ENCODE measurements at places on chromosomes 2 and 18.

DNA sequence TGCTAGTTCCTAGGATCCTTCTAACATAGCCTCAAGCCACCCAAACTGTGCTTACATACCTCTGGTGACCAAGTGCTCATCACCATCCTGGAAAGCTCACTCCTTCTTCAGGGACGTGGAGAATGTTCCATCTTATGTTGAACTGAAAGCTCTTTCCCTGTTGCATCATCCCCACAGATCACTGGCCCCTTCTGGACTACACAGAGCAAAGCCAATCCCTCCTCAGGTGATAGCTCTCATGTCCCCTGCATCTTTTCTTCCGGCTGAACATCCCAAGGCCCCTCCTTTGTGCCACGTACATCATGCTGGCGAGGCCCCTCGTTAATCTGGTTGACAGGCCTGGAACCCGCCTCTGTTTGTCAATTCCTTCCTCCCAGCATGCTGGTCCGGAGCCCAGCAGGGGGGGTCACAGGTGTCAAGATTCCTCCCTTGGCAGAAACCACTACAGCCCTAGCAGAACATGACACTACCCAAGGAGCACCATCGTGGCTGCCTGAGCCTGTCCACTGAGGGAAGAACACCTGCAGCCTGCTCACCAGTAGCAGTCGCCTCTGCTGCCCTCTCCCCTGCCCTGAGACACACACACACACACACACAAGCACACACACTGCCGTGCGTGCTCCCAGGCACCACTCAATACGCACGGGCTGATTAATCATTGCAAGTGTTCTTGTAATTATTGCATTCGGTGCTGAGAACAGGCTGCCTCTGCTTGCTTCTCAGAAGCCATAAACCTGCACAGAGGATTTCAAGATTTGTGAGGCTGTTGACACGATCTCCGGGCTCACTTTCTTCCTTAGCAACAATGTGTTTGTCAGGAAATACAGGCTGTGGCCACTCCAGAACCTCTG lies 6.3 kb upstream of the KCNK3 start:
- no peak for DNase-seq

GRCh38 chr2:220144411-220144810 lies 517.0 kb downstream of the SLC4A3 start:
- no peak for DNase-seq

DNA sequence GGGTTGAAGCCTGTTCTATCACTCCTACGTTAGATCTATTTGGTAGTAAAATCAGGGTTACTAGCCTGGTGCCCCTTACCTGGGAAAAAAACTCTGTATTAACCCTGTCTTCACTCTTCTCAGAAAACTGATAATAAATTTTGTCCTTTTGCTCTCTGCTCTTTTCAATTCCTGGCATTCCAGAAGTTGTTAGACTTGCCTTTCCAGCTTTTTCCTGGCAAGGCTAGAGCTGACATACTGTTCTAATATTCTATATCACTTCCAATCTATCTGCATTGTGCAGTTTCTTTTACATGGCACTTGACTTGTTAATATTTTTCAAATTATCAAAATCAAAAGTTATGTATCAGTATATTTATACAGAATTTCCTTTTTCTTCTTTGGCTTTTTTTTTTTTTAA lies 162.2 kb downstream of the FIGN start:
- no peak for DNase-seq

GRCh38 chr2:48991415-48992131 lies 162.7 kb downstream of the FSHR start:
- no peak for DNase-seq

- DNase-seq = no peak
Observed at GRCh38 chr2:181174611-181175580, 194.5 kb downstream of the UBE2E3 start.

DNA sequence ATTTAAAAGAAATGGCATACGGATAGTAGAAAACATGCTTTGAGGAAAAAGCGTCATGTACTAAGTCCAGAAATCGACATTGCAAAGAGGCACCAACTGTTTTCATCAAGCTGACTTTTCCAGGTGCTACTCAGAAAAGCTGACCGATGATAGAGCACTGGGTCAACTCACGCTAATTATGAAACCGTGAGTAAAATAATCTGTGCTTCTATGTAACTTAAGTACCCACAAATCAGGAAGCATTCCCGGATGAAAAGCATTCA lies 353 bp upstream of the NUP35 start:
- DNase-seq = no peak

GRCh38 chr18:75783566-75784281 lies 356.2 kb upstream of the SMIM21 start:
- DNase-seq = no peak

DNA sequence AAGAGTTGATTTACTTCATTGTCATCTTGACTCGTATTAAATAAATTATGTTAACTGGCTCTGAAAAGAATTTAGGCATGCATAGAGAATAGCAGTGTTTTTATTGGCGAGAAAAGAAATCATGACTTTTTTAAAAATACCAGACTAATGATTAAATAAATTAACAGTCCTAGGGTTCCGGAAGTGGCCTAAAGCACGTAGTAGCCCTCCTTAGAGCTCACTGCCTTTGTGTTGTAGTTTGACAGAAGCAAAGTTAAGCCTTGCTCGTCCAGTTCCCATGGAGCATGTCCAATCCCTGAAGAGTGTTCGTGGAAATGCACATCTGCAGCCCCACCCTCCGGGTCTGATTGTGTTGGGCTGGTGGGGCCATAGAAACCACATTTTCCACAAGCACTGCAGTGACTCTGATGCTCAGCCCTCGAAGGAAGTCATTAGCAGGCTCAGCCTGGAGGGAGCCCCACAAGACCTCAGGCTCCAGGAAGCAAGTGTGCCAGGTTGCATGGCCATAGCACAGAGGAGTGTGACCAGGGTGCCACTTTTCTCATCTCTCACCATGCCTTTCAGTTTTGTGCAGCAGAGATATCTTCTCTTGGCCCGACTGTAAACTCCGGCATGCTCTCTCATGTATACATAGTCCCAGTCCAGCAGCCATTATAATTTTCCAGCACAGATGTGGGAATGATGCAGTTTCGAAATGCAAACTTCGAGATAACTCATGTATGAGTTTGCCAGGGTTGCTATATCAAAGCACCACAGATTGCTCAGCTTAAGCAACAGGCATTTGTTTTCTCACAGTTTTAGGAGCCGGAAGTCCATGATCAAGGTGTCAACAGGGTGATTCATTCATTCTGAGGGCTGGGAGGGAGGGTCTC lies 188.6 kb upstream of the SH3BP4 start:
- no peak for DNase-seq

DNA sequence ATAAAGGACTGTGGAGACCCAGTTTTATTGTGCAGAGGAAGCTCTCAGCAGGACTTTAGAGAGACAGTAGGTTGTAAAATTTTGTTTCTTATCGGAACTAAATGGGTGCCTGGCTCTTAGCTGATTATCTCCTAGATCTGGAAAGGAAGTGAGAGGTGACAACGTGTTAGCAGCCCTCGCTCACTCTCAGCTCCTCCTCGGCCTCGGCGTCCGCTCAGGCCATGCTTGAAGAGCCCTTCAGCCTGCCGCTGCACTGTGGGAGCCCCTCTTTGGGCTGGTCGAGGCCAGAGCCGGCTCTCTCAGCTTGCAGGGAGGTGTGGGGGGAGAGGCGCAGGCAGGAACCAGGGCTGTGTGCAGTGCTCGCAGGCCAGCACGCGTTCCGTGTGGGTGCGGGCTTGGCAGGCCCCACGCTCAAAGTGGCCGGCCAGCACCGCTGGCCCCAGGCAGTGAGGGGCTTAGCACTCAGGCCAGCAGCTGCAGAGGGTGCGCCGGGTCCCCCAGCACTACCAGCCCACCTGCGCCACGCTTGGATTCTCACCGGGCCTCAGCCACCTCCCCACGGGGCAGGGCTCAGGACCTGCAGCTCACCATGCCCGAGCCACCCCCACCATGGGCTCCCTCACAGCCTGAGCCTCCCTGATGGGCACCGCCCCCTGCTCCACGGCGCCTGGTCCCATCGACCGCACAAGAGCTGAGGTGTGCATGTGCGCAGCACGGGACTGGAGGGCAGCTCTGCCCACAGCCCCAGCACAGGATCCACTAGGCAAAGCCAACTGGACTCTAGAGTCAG lies 4.6 kb upstream of the MFF start:
- DNase-seq = no peak

GRCh38 chr2:105771836-105772235 lies 27.1 kb downstream of the NCK2 start:
- no peak for DNase-seq

DNA sequence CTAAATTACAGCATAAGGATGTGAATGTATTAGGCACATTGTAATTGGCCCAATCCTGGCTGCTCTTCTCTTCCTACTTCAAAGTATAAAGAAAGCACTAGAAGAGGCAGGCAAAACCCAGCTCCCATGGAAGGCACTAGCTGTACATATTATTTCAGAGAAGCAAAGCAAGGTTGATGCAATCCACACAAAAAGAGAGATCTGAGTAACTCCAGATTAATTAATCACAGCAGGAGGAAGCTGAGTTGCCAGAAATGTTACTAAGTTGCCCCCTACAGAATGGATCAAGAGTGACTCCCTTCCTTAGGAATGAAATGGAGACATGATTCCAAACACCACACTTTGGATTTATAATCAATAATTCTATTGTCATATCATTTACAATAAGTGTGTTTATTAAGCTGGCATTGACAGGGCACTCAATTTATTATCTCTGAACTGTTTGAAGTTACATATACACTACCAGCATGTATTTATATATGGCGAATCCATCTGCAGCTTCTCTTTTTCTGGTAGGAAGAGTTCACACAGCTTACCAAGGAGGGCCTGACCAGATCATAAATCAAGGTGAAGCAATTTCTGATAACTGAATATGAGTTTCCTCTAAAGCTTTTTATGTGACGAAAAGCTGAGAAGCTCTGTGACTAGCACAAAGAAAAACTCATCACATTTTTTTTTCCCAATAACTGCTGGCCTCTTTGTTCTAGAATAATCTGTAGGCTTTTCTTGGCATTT lies 393.1 kb upstream of the LYPD1 start:
- no peak for DNase-seq

- no peak for DNase-seq
Observed at GRCh38 chr18:34734056-34734455, 24.0 kb downstream of the DTNA start.

GRCh38 chr2:195181059-195181705 lies 475.8 kb upstream of the SLC39A10 start:
- DNase-seq = no peak

DNA sequence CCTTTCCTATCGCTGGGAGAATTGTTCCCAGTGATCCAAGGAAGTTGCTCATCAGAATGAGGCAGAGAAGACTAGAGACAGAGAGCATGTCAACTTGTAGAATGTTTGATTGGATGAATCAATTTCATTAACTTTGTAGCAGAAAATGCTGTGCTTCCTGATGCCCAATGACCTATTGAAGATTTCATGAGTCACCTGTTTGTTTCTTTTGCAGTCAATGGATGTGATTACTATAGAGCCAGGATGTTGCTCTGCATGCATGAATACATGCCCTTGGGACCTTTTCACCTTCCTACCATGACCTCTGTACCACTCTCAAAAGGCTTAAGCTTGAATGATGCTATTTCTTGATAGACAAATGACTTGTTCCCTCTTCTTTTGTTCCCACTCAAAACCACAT lies 23.3 kb downstream of the SCG2 start:
- DNase-seq = no peak

- DNase-seq = no peak
Observed at GRCh38 chr18:41783065-41783818, 171.8 kb upstream of the PIK3C3 start.

- DNase-seq = no peak
Observed at GRCh38 chr2:205405752-205406151, 276.5 kb upstream of the NRP2 start.

- DNase-seq = no peak
Observed at GRCh38 chr2:238155761-238156694, 2.7 kb upstream of the ERFE start.

- DNase-seq = no peak
Observed at GRCh38 chr2:182921234-182921633, 54.8 kb upstream of the FRZB start.

- no peak for DNase-seq
Observed at GRCh38 chr2:8806885-8807704, 30.3 kb downstream of the KIDINS220 start.

GRCh38 chr2:43074592-43075053 lies 151.8 kb downstream of the ZFP36L2 start:
- DNase-seq = no peak

DNA sequence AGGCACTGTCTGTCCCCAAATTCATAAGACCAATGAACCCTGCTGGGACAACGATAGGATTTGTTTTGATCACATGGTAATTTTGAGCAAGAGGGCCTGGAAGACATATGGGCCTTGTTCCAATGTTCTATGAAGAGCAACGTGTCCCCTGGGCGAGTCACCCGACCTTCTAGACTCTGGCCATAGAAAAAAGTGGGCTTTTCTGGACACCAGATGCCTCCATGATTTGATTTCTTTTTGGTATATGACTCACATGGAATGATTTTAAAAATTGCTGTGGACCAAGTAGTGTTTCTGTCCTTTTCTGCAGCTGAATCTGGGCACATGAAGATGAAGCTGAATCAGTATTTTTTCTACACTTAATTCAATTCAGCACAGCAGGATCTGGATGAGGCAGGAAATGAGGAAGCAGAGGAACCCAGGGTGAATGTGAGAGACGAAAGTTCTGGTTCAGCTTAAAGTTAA lies 104.9 kb downstream of the CDC42EP3 start:
- no peak for DNase-seq

- no peak for DNase-seq
Observed at GRCh38 chr2:198322275-198322674, 517.9 kb downstream of the PLCL1 start.

Data from activated CD4-positive, alpha-beta T cell treated with anti-CD3 and anti-CD28 coated beads for 4 hours (primary cell).